ENCODE measurements at places on chromosomes 1 and 21.

- DNase-seq: no peak
Measured at GRCh38 chr1:117416546-117417125, 49.4 kb downstream of the MAN1A2 start.

DNA sequence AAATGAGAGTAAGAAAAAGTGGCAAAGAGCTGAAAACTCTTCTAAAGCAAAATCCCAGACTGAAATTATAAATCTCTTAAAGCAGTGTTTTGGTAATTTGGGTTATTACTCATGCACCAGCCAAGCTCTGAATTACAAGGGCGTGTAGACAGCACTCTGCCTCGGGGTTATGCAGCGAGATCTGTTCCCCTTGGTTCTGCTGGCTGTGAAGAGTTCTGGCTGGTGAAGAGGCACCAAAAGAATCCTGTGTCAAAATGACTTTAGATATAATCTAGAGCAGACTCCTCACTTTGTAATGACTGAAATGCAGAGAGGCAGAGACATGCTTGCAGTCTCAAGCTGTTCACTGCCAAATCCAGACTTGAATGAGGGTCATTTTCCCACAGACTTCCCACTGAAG is 461.8 kb upstream of the CXADR start:
- no peak for DNase-seq

- no peak for DNase-seq
Measured at GRCh38 chr1:17287130-17287776, 20.7 kb upstream of the PADI4 start.

- DNase-seq: no peak
Measured at GRCh38 chr1:116359871-116360270, 13.2 kb upstream of the ATP1A1 start.

DNA sequence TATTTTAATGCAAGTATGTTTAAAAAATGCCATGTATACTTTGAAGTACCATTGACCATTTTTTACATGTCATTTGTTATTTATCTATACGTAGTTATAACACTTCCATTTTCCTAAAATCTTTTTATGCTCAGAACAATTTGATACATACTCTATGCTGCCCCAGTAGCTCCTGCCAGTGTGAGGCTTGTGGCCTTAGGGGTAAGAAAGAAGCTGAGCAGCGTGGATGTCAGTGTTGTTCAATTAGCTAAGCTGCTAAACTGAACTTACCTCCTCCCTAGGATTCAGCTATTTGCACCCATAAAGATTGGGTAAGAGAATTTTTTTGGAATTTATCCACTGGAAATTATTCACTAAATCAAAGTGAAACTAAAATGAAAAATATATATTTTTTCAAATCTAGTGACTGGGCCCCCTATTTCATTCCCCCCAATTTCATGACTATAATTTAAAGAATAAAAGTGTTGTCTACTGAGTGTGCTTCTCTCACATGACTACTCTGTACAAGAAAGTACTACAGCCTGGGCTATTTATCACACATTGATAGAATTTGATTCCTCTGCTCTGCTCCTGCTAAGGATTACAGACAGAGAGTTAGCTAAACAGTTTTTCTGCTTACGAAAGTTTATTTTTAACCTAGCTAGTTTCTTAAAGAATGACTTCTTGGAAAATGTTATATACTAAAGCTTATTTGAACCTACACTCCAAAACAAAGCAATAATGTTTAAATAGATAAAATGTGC is 1030.3 kb upstream of the ADGRL4 start:
- DNase-seq: no peak

DNA sequence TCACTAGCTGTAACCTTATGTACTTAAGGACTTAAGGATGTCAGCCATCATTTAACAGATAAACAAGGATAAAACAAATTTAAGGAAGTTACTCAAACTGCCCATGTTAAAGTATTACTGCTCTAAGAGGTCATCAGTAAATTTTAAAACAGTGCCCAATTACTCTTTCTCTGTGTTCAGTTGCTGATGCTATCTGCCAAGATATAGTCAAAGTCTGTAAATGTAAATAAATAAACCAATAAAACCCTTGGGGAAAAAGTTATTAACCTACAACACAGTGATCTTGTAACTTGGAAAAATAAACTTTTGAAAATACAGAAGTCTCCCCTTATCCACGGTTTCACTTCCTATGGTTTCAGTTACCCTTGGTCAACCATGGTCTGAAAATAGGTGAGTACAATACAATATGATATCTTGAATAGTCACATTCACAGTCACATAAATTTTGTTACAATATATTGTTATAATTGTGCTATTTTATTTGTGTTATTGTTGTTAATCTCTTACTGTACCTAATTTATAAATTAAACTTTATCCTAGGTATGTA is 501.8 kb downstream of the LMO4 start:
- DNase-seq: no peak

GRCh38 chr1:246824541-246824940 is 100.3 kb downstream of the SCCPDH start:
- no peak for DNase-seq

- no peak for DNase-seq
Measured at GRCh38 chr1:92329347-92330129, 30.7 kb downstream of the RPAP2 start.

- no peak for DNase-seq
Measured at GRCh38 chr1:156682166-156682890, 5.1 kb upstream of the NES start.

DNA sequence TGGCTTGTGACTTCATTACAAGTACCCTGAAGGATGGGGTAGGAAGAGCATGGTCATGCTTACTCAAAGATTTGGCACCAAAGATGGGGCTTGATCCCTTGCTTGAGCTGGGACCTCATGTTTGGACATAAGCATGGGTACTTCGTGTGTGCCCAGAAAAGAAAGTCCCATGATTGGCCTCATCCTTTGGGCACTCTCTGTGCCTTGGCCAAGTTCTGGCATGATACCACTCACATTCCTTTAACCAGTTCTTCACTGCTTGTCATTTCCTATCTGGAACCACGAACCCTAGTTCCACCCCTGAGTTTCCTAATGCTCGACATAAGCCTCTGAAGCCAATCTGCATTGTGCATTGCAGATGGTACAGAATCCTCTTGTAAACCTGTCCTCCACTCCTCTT is 107.0 kb downstream of the NAV1 start:
- DNase-seq: no peak

GRCh38 chr1:244844155-244845121 is 9.0 kb downstream of the COX20 start:
- no peak for DNase-seq

- no peak for DNase-seq
Measured at GRCh38 chr1:172398193-172398592, 22.3 kb upstream of the C1orf105 start.

DNA sequence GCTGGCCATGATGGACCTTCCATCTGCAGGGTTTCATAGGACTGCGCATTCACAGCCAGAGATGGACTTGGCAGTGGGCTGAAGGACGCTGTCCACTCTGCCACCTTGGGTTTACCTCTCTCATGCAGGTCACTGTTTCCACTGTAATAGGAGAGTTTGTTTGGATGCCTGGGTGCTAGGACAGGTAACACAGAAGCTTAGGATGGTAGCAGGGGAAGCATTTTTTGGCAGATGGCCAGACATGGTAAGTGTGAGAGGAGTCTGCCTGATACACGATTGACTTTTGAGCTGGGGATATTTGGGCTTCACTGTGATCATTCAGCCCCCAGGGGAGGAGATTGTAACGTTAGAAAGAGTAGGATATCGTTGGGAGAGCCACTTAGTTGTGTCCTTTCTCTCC is 11.8 kb downstream of the PSEN2 start:
- no peak for DNase-seq

- no peak for DNase-seq
Measured at GRCh38 chr1:75970631-75971030, 38.4 kb upstream of the ASB17 start.

DNA sequence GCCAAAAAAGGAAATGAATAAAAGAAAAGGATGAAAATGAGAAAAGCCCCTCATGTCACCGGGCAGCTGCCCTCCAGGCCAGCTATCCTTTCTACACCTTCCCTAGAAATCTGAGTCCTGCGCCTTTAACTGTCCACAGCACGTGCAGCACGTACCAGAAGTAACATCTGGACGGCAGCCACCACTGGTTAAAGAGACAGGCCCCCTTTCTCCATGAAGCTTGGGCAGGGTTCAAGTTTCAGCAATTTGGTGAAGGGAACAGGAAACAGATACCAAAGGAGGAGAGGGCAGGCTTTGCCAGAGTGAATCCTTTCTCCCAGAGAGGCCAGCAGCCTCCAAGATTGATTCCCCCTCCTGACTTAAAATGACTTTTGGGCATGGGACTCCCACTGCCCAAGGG is 3.6 kb upstream of the KIAA2013 start:
- DNase-seq: no peak

DNA sequence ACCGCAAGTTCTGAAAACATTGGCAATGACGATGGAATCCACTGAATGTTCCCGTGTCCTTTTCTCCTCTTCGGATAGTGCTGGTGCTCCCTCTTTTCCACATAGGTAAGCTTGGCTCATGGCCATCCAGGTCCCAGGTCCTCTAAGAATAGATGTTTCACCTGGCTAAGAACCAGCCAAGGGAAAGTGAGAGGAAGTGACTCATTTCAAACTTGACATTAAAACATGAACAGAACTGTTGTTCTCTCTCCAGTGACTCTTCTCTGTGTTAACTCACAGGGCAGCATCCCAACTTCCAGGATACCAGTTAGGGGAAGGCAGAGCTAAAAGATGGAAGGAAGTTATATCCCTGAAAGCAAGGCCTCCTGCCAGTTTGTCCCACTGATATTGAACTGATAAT is 493.8 kb upstream of the CHRM3 start:
- no peak for DNase-seq

DNA sequence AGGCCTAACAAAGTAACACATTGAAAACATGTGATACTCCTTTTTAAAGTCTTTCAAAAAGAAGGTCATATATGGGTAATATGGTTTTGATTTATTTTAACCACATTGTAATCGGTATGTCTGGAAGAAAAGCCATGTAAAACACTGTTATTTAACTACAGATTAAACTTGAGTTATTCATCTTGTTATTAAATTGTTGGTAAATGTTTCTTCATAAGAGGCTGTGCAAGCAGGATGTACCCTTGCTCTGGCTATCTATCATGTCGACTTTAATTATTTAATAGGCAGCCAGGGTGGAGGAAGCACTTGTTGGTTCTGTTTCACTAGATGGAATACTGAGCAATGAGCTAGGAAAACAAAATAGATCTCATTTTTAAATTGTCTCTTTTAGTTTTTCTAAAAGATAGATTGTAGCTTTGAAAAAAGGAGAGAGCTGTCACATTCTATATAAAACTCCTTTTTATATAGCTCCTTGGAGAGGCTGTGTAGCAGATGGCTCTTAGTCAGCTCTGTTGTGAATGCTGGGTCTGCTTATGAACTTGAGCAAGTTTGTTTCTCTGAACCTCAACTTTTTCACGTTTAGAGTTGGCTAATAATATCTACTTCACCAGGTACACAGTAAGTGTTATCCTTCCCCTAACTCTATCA is 39.5 kb downstream of the LRRC8B start:
- DNase-seq: no peak
